ENCODE measurements at places on chromosomes 16 and 17.

GRCh38 chr17:74882517-74883240, 9.9 kb upstream of the FDXR start:
- DNase-seq: no peak

DNA sequence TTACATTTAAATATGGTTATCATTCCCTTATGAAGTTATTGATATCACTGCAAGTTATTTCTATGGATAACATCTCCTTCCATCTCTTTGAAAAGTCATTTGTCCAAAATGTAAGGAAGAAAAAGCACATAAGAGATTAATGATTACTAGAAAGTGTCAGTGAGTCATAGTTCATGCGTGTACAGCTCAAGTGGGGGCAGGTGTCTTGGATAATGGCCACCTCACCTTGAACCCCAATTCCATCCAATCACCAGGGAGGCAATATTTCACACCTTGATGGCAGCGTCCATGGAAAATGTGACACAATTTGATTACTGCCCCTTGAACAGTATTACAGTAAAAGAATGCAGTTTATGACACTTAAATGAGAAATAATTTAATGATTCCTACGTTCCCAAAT, 358.3 kb upstream of the SOX9 start:
- no peak for DNase-seq

DNA sequence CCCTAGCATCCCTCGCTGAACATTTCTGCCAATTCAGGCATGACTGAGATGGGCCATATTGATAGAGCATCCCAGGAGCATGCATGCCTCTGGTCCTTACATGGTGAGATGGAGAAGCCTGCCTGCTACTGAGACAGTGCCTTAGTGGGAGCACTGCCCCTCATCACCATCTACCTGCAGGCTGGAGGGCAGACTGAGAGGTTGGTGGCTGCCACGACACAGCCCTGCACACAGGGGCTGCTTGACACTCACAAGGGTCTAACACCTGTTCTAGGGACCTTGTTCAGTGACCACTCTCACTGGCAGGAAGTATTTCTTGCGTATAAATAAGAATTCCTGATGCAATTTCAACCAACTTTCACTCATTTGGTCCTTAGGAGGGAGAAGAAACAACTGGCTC, 34.0 kb downstream of the WIPI1 start:
- DNase-seq: no peak

DNA sequence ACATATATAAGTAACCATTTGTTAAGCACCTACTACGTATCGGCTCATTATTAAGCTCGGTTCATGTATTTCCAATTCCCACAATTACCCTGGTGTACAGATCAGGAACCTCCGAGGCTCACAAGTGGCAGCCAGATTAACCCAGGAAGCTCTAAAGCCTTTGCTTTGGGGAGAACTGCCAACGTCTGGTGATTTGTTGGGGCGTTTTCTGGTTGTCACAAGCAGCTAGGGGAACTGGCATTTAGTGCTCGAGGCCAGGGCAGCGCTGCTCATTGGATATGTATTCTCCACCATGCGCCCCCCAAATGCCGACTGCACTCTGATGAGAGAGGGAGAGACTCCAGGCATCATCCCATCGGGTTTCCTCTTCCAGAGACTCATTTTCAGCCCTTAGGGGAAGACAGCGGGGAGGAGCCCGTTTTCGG, 541 bp downstream of the ZNF18 start:
- DNase-seq: peak; percentile 40

DNA sequence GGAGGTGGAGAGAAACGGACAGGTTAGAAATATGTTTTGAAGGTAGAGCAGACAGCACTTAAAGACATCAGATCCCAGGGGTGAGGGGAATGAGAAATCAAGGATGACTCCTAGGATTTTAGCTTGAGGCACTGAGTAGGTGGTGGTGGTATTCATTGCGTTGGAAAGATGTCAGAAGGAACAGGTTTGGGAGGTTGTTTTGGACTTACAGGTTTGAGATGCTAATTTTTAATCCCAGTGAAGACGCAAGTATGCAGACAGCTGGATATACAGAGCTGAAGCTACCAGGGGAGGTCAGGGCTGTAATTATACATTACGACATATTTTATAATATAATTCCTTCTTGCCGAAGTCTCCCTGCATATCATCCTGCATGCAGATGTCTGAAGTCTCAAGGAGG, 433.3 kb downstream of the XYLT1 start:
- DNase-seq: no peak

GRCh38 chr16:29688172-29688571, 9.2 kb downstream of the QPRT start:
- DNase-seq: no peak

- DNase-seq: no peak
Measured at GRCh38 chr17:77425348-77425747, 284.6 kb downstream of the SEC14L1 start.

- DNase-seq: no peak
Measured at GRCh38 chr17:44065668-44066203, 735 bp downstream of the LSM12 start.
